ENCODE measurements at places on chromosomes 3 and 15.
A peak's percentile ranks its signal among the peaks of the same experiment; 100 is the strongest.

DNA sequence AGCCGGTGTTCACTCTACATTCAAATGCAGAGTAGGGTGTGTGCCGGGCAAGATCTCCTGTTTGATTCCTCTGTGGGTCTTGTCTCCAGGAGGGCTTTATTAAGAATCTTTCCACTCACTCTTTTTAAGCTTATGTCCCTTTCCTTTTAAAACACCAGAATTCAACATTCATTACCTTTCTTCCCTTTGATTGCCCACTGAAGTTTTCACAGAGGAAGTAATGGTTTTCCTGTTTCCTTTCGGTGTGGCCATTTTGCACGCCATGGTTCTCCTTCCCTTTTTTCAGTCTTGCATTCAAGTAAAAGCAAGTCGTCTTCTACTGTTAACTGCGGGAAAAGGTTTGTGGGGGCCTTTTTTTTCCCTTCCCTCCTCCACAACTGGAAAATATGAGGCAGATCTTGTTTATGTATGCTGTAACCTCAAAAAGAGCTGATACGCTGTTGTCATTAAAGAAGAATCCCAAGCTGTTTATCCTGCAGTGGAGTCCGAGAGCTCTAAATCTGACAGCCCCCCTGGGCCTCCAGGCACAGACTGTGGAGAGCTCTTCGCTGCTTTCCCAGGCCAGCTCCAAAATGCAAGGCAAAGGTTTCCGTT, 40.5 kb downstream of the FILIP1L start:
- peak; percentile 91 for DNase-seq

GRCh38 chr3:197019021-197019420, 10.6 kb downstream of the MELTF start:
- DNase-seq = no peak

DNA sequence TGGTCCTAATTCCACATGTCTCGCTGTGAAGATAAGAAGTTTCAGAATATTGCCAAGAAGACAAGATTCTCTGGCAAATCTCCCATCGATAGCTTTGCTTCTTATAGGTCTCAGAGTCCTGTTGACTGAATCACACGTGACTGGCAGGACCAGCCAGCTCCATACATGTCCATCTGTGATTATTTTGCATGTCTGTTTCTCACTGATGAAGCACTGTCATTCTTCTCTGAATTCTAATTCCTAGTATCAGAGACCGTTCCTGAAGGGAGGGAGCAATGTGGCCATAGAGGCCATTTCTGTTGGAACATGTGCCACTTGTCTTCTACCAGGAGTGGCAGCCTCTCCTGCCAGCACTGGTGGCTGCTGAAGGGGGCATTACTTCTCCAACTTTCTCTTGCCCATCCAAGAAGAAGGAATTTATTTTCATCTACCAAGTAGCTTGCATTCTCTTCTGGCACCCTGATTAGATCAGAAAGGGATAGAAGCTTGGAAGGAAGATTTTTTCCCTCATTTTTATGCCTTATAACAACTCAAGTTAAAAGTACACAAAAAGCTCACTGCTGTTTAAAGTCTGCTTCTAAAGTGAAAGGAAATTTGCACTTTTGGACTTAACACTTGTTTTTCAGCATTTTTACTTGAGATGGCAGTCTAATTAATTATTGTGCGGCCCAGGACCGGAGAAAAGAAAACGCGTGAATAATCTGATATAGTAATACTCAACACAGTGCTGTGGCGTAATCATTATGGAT, 115.8 kb downstream of the IQCH start:
- DNase-seq = no peak

GRCh38 chr15:53307952-53308624, 451.4 kb downstream of the WDR72 start:
- DNase-seq = peak; percentile 7

DNA sequence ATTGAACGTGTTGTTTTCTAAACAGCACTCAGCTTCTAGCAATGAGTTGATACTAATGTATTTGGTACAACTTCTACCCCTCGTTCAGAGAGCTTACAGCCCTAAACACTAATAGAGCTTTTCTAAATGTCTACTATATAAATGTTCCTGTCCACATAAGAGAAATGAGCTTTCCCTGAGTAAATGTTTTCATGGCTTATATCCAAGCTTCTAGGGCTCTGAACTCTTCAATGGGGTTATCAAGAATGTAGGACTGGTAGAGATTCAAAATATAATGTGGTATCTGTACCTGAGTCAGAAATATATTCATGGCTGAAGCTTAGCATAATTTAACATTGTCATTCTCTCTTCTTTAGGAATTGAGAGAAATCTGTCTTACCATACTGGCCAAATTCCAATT, 73.4 kb downstream of the SERPINI1 start:
- DNase-seq = no peak

DNA sequence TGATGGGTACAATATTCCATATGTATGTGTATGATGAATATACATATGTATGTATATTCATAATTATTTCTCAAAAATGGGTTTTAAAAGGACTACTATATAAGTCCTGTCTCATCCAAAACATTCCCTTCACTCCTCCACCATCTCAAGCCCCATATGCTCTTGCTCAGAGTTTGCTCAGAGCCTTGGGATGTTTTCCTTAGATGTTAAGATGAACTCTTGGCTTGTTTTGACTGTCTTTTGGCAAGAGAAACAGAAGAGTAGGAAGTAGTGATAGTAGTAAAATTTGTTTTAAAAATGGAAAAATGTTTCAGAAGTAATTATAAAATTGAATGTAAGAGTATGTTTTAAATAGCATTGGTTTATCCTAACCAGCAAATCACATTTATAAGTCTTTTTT, 6.2 kb upstream of the EPHA3 start:
- DNase-seq = no peak

DNA sequence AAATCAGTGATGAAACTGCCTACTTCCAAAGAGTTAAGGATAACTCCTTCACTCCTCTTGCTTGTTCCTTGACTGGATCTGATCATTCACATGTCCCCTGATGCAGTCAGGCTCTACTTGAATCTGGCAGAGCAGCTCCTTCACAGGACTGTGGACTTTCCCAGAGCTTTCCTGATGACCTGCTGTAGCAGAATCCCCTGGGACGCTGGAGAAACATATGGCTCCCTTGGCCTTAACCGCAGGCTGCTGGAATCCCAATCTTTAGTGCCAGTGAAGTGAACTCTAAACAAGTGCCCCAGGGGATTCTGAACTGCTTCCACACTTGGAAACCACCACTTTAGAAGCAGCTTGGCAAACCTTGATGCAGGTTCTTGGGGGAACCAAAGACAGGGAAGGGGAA, 217.8 kb downstream of the CHST2 start:
- DNase-seq = no peak

DNA sequence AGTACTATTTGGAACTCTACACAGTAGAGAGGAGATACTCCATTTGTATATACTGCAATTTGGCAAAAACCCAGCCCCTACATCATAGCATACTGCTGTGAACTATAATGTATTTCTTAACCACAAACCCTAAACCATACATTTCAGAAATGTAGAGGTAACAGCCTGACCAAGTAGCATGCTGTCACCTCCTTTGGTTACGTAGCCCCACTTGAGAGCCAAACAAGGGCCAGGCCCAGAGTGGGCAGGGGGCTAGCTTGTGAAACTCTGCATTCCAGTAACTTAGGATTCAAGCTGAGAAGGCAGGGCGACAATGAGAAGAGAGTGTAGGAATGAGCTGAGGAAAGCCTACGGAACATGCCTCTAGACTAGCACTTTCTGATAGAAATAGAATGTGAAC, 135.8 kb downstream of the GREM1 start:
- no peak for DNase-seq

GRCh38 chr15:70219966-70220365, 122.2 kb upstream of the TLE3 start:
- DNase-seq = no peak

DNA sequence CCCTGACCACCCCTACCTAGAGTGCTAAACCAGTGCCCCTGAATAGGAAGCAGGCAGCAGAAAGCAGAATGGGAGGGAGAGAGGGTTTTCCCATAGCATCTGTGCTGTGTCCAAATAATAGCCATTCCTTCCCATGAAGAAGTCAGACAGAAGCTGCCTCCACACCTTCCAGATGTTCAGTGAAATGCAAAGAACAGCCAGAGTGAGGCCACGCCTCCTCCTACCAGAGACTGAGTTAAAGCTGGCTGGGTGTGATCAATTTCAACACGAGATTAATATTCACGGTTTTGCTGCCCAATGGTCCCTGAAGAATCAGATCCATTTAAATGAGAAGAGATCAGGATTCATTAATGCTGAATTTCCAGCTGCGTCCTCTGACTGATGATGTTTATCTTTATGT, 111.8 kb downstream of the SRGAP3 start:
- no peak for DNase-seq

DNA sequence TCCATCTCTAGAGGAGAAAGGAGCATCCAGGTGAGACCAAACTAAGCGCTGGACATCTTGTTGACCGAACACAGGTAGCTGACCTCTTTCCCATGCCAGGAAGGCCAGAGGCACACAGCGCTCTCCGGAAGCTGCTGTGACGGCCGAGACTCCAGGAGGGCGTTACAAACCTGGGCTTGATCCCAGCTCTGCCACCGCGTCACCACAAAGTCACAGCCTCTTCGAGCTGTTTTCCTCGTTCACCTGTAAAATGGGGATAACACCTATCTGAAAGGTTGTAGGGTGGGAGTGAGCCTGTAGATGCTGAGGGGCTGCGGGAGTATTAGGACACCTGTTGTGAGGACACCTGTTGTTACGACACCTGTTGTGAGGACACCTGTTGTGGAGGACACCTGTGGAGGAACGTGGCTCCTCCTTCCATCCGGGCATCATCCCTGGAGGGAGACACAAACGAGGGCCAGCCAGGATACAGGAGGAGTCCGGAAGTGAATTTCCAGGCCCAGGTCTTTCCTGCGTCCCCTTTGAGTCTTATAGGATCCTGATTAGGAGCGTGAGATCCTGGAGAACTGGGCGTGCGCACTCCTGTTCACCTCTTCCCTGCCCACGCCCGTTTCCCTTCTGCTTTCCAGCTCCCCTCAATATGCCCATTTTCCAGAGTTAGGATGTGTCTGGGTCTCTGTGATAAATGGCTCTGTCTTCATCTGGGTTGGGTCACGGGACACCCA, 2.3 kb upstream of the MUC4 start:
- DNase-seq = no peak

GRCh38 chr15:55267401-55268175, 22.0 kb downstream of the RAB27A start:
- DNase-seq = peak; percentile 45

DNA sequence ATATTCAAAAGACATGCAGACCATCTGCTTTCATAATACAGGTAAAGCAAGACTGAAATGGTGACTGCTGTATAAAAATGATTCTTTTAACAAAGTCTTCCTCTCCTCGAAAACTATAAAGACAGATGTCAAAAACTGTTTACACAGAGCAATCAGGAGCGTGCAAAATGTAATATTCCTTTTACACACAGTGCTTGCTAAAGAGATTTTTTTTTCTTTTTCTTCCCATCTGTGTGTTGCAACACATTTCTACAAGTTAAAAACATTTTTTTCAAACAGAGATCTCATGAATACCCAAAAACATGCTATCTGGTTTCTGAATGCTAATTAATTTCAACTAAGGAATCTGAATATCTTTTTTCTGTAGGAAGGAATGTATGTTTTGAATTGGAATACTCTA, 22.1 kb downstream of the SATB1 start:
- no peak for DNase-seq

GRCh38 chr3:183551930-183552329, 3.6 kb downstream of the KLHL6 start:
- no peak for DNase-seq

GRCh38 chr3:35680866-35681650, 41.7 kb downstream of the ARPP21 start:
- no peak for DNase-seq

GRCh38 chr3:76756577-76756976, 283.3 kb upstream of the ROBO2 start:
- DNase-seq = no peak

DNA sequence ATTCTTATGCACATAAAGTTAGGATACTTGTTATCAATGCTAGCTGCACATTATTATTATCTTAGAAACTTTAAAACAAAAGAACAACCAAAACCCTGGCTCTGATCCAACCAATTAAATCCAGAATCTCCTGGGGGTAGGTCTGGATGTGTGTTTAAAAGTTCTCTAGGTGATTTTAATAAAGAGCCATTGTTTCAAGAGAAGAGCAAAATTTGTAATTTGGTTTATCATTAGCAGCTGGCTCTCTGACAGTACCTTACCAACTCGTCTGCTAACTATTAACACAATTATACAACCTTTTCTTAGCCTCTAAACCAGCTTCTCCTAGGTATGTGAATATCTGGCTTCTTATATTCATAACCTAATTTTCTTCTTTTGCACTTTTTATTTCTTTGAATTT, 68.9 kb downstream of the IFT80 start:
- DNase-seq = no peak

GRCh38 chr3:40827942-40828688, 303.4 kb downstream of the ZNF621 start:
- no peak for DNase-seq

GRCh38 chr3:108297647-108298046, 1.3 kb downstream of the HHLA2 start:
- DNase-seq = no peak

DNA sequence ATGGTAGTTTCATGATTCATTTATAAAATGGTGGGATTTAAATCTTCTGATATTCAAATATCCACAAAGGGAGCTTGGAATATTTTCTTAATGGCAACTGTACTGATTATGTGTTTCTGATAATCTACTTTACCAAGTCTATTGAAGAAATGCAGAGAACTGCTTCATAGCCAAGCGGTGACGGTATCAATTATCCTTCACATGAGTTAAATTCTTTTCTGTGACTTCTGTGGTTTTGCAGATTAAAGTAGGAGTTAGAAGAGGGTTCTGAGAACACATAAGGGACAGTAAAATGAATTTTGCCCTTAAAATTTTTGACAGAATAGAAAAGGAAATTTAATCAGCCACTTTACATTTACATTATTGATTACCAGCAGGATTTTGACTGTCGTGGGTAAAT, 563.2 kb downstream of the GBE1 start:
- DNase-seq = no peak

- DNase-seq = no peak
Observed at GRCh38 chr3:10025205-10026083, 793 bp upstream of the FANCD2 start.

- peak; percentile 71 for DNase-seq
Observed at GRCh38 chr3:4633078-4634004, 140.2 kb downstream of the ITPR1 start.

DNA sequence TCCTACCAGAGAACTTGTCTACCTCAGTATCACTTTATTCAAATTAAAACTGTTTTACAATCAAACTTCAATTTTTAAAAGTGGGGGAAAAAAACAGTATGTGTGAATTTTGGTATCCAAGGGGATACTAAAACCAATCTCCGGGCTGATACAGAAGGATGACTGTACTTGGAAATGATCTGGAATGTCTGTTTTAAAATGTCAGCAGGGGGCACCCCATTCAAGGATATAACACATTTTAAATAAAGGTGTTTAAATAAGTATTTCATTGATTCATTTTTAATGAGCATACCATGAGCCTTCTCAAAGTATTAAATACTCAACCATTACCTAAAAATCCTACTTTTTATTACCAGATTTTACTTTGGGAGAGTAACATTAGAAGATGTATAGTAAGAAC, 67.9 kb downstream of the ULK4 start:
- peak; percentile 73 for DNase-seq

- no peak for DNase-seq
Observed at GRCh38 chr15:32946210-32946609, 228.4 kb downstream of the GREM1 start.

Data from astrocyte of the spinal cord (primary cell).